ENCODE measurements at places on chromosomes 7 and 10.

GRCh38 chr7:139976838-139977656 is 85.7 kb downstream of the PARP12 start:
- no peak for DNase-seq

DNA sequence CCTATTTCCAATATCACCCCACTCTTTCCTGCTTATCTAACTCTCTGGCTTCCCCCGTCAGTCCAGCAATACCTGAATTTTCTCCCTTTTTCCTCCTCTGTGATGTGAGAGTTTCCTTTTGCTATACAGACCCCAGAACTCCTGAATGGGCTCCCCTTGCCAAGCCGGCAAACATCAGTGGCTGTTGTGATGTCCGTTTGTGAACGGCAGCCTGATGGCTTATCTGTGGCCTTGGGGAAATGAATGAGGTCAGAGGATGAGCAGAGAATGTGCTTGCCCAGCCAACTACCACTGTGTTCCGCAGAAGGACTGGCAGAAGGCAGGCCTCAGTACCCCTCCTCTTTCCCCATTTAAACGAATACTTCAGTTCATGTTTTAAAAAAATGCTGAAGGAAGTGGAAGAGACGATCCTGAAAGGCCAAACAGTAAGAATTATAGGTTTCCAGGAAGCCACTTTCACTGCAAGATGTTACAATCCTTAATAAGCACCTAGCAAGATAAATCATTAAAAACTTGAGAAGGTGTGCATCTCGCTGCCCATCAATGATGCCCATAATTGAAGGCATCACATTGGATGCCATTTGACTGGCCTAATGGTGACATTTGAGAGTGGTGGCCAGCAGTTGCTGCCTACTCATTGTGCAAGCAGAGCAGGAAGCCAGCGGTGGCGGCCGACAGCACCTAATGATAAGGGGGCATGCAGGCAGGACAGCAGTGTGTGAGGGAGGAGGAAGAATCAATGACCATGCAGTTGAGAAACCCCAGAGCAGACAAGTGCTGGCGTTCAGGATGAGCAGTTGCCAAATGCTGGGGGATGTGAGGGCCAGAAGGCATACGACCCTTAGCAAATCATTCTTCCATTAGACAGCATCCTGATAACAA is 31.5 kb downstream of the SLC18A2 start:
- DNase-seq: no peak

DNA sequence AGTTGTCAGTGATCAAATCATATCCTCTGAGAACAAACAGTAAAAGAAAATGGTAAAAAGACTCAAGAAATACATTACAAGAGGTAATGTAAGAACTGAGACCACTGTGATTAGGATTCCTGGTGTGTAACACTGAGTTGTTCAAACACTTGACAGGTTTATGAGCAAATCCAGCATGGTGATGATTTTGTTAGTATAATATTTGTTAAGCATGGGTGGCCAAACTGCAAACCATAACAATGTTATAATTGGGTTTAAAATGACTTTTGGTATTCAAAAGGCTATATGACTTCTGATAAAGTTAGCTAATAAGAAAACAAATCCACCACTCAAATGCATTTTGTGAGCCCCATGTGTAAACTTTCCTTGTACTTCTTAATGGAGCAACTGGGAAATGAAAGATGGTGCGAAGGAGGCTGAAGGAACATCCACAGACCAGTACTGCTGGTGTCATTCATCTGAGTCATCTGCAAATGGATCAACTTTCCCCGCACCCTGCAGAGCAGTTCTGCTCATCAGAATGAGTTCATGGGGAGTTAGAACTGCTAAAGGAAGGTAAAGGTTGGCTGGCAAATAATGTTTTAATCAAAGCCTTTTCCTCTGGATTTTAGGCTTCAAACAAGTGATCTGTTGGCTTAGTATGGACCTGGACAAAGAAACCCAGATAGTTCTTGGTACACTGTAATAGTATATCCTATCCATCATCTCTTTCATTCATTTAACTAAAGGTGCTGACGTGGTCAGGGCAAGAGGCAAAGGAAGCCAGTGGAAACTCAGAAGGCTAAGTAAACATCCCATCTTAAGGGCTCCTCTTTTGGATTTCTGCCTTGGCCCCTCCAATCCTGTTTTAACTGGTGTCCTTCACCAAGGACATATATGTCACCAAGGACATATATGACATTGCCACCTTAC is 45.0 kb downstream of the AFAP1L2 start:
- no peak for DNase-seq

DNA sequence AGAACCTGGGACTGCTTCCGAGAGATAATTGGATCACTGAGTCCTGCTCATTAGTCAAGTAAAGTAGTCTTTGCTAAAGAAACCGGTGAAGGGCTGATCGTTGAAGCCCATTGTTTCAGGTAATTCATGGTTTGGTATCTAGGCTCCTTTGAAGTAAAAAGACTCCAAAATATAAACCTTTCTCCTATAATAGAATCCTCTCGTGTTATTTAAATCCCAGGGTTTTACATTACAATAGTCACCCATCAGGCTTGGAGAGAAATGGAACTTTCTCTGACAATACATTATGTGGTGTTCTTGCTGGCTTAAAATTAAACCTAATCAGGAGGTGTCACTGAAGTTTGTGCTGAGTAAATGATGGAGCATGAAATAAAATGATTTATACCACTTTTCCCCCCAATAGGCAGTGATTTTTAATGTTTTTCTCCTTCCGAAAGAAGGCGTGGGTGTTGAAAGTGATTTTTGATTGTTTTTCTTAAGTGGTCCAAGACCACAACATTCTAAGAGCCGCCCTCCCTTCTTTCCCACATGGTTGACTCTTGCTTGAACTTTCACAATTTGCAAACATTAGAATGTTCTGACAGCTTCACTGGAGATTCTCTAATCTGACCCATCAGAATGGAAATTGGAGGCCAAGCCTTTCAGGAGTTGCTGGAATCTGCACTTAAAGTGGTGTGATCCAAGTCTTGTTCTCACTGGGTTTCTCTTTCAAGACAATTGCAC is 44.2 kb downstream of the LRMDA start:
- no peak for DNase-seq

GRCh38 chr10:60303778-60304177 is 85.9 kb downstream of the ANK3 start:
- no peak for DNase-seq

DNA sequence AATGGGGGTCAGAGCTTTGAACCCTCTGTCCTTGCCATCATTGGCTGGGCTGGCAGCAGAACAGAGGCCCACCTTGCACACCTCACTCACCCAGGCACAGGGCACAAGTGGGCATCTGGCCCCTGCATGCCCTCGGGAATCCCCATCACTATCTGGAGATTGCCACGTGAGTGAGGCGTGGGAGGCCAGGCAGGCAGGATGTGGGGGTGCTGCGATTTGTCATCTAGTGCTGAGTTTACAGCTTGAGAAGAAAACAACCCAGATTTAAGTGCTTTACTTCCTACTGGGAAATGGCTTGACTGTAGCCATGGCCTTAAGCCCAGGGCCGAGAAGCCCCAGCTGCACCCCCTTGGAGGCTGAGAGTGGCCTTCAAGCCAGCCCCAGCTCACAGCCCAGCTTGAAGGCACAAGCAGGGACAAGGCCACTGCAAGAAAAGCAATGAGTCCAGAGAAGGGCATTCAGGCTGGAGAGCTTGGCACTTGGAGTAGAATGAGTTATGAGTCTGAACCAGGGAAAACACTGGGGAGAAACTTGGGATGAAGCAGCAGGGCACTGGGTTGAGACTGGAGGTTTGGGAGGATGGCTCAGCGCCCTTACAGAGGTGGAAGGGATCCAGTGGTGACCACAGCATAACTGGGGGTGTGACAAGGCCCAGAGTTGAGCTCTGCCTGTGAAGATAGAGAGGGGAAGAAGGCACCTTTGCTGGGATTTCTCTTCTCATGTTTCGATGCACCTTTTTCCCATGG is 123.0 kb downstream of the CXCL12 start:
- no peak for DNase-seq

Data from NCI-H1930 (cell line).